ENCODE measurements at places on chromosomes 1 and 21. TPM values are rescaled to one million over a fixed set of nuclear protein-coding genes. Genes with fewer than 3 reads are reported as not detected.

The GUCA2A gene
- not detected for total RNA-seq

The SPRR1A gene
- total RNA-seq: not detected

The SLC9C2 gene
- not detected for total RNA-seq

The STIL gene
- 1.5 TPM for total RNA-seq

The TTLL10 gene
- total RNA-seq: not detected

The TCEA3 gene
- total RNA-seq: 50.4 TPM

The ITLN2 gene
- not detected for total RNA-seq

The LCE1B gene
- not detected for total RNA-seq

The ITLN1 gene
- total RNA-seq: not detected

The FCRL1 gene
- total RNA-seq: not detected

The NTMT2 gene
- not detected for total RNA-seq

The CYYR1 gene
- 7.0 TPM for total RNA-seq

The TPTE gene
- 0.22 TPM for total RNA-seq

The CLCA4 gene
- total RNA-seq: not detected

The GNG5 gene
- 116 TPM for total RNA-seq

The PM20D1 gene
- total RNA-seq: 0.50 TPM

The CYP4X1 gene
- total RNA-seq: 5.6 TPM

GRCh38 chr1:57621776-57622175 is 197.9 kb upstream of the DAB1 start:
- DNase-seq: no peak
- no peak overlapping the region for H3K27ac ChIP-seq
- peaks cover 8% of the 10 kb centered on the region for H3K4me1 ChIP-seq
- H3K4me3 ChIP-seq: no peak overlapping the region
- H3K36me3 ChIP-seq: no peaks in the 10 kb centered on the region

DNA sequence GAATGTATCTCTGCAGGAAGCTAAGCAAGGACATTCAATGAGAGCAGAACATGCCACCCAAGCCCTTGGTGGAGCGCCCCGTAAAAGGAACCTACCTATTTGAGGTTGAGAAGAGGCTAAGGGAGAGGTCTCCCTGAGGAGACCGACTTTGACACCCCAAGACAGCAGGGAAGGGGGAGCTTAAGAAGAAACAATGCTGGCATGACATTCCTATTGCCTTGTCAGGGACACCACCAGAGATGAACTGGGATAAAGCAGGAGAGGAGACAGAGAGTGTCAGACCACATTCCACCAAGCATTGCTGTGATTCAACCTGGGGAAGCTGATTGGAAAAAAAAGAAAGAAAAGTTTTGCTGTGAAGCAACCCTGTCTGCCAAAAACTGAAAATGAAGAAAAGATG is 13.3 kb upstream of the S100A2 start:
- H3K27ac ChIP-seq: no peak overlapping the region
- no peaks in the 10 kb centered on the region for H3K4me1 ChIP-seq
- DNase-seq: no peak
- no peaks in the 10 kb centered on the region for H3K36me3 ChIP-seq
- no peak overlapping the region for H3K4me3 ChIP-seq

DNA sequence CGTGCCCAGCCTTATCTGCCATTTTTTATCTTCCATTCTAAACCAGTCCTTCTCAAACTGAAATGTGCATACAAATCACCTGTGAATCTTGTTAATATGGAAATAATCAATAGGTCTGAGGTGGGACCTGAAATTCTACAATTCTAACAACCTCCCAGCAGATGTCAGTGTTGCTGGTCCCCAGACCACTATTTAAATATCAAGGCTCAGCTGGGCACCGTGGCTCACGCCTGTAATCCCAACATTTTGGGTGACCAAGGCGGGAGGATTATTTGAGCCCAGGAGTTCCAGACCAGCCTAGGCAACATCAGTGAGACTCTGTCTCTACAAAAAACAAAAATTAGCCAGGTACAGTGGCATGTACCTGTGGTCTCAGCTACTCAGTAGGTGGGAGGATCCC is 4.1 kb downstream of the UQCRHL start:
- H3K27me3 ChIP-seq: no peaks in the 10 kb centered on the region
- no peak overlapping the region for H3K27ac ChIP-seq
- peak; percentile 23 for DNase-seq
- no peaks in the 10 kb centered on the region for H3K36me3 ChIP-seq
- H3K4me1 ChIP-seq: peaks cover 25% of the 10 kb centered on the region

GRCh38 chr21:41752231-41752681 is 14.6 kb downstream of the RIPK4 start:
- peaks cover 17% of the 10 kb centered on the region for H3K36me3 ChIP-seq
- peak; percentile 27 for DNase-seq
- peaks cover 36% of the 10 kb centered on the region for H3K4me1 ChIP-seq
- H3K4me3 ChIP-seq: no peak overlapping the region

DNA sequence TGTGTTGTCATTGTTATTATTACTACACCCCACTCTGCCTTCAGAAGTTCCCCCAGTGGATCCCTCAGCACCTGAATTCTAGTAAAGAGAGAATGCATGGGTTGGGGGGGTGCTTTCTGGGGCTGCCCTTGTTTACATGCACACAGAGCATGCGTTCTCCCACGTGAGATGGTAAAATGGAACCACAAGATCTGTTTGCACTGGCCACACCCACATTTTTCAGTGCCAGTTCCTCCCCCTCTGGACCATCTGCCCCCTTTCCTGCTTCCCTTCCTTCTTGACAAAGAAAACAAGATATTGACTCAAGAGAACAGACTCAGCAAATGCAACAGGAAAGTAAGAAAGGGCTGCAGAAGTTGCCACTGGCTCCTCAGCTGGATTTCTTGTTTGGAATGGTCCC is 8.9 kb downstream of the SLC6A17 start:
- no peaks in the 10 kb centered on the region for H3K36me3 ChIP-seq
- H3K27ac ChIP-seq: no peak overlapping the region
- H3K4me3 ChIP-seq: no peak overlapping the region
- no peaks in the 10 kb centered on the region for H3K27me3 ChIP-seq
- DNase-seq: no peak

DNA sequence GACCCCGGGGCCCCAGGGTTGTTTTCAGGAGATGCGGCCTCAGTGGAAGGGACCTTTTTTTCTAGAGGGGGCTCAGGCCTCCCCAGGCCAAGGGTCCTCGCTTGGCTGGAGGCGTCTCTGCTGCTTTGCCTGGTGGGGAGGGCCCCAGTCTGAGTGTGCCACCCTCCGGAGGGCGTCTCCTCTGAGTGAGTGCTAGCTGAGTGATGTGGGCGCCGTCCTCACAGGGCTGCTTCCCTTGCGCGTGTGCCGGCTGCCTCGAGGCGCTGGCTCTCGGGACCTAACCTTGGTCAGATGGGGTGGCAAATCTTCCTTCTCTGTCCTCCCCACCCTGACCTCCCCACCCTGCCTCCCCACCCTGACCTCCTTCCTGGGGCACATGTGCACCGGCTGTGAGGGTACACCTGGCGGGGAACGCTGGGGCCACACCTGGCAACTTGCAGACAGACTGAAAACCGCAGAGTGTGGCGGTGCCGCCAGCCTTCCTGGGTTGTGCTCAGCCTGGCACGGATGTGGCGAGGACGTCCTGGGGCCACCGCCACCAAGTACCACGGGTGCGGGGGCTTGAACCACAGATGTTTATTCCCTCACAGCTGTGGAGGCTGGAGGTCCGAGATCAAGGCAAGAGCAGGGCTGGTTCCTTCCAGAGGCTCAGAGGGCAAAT is 93.0 kb upstream of the TTC34 start:
- H3K4me1 ChIP-seq: no peaks in the 10 kb centered on the region
- H3K27ac ChIP-seq: no peak overlapping the region
- DNase-seq: no peak
- no peaks in the 10 kb centered on the region for H3K27me3 ChIP-seq

- no peaks in the 10 kb centered on the region for H3K4me1 ChIP-seq
- H3K27ac ChIP-seq: no peak overlapping the region
- DNase-seq: no peak
- no peaks in the 10 kb centered on the region for H3K27me3 ChIP-seq
Measured at GRCh38 chr21:15414057-15414456, 315.7 kb upstream of the USP25 start.

DNA sequence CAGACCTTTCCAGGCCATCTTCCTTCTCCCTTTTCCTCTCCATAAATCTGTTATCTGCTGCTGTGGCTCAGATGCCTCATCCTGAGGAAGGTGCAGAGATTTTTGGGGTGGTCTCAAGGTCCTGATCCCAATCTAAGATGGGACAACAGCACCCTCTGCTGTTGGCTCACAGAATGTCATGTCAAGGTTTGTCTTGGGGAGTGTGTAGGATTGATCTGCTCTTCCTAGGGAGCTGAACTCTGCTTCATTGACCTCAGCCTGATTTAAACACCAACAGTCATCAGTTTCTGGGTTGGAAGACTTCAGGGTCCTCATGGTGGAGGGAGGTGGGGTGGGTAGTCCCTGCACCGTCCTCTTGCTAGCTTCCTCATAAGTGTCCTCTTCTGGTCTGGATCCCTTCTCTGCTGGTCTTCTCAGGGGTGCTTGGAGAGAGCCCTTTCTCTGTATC is 62.8 kb upstream of the LAX1 start:
- H3K4me3 ChIP-seq: no peak overlapping the region
- H3K4me1 ChIP-seq: no peaks in the 10 kb centered on the region
- DNase-seq: peak; percentile 62
- H3K36me3 ChIP-seq: peaks cover 32% of the 10 kb centered on the region

- H3K27me3 ChIP-seq: no peaks in the 10 kb centered on the region
- H3K4me3 ChIP-seq: peak overlapping the region; percentile 97
- DNase-seq: no peak
- peak overlapping the region; percentile 98 for H3K27ac ChIP-seq
Measured at GRCh38 chr1:156114919-156115513, 505 bp downstream of the LMNA start.

GRCh38 chr1:204818998-204819397 is 51.7 kb upstream of the NFASC start:
- H3K4me1 ChIP-seq: no peaks in the 10 kb centered on the region
- DNase-seq: no peak
- H3K36me3 ChIP-seq: no peaks in the 10 kb centered on the region

DNA sequence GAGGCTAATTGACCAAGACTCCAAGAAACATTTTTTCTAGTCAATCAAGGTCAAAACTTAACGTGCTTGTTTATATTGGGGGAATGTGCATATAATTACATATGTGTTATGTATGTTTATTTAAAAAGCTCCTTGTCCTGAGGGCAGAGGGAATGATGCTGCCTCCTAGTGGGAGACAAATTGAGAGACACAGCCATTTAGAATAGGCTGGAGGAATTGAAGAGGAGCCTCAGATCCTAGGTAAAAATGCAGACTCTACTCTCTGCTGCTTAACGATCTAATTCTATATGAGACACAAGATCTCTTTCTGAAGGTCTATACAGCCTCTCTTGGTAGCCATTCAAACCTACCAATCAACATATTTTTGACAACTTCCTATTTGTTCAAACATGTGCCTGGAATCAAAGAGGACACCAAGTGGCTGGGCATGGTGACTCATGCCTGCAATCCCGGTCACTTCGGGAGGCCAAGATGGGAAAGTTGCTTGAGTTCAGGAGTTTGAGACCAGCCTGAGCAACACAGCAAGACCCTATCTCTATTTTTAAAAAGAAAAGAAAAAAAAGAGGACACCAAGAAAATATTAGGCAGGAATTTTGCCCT is 136.6 kb upstream of the ZNF648 start:
- H3K27ac ChIP-seq: peak overlapping the region; percentile 80
- H3K27me3 ChIP-seq: no peaks in the 10 kb centered on the region
- no peak for DNase-seq
- no peak overlapping the region for H3K4me3 ChIP-seq
- peaks cover 66% of the 10 kb centered on the region for H3K4me1 ChIP-seq
- H3K36me3 ChIP-seq: no peaks in the 10 kb centered on the region

GRCh38 chr1:177934927-177935326 is 34.9 kb downstream of the SEC16B start:
- H3K27me3 ChIP-seq: no peaks in the 10 kb centered on the region
- no peak for DNase-seq
- no peak overlapping the region for H3K27ac ChIP-seq
- no peaks in the 10 kb centered on the region for H3K4me1 ChIP-seq
- no peak overlapping the region for H3K4me3 ChIP-seq

- no peaks in the 10 kb centered on the region for H3K4me1 ChIP-seq
- H3K36me3 ChIP-seq: no peaks in the 10 kb centered on the region
- H3K4me3 ChIP-seq: no peak overlapping the region
- peaks cover 75% of the 10 kb centered on the region for H3K27me3 ChIP-seq
- no peak overlapping the region for H3K27ac ChIP-seq
- DNase-seq: no peak
Measured at GRCh38 chr1:118998171-118998570, 10.0 kb upstream of the TBX15 start.

- H3K27ac ChIP-seq: no peak overlapping the region
- no peaks in the 10 kb centered on the region for H3K27me3 ChIP-seq
- DNase-seq: peak; percentile 76
- H3K4me1 ChIP-seq: peaks cover 4% of the 10 kb centered on the region
- H3K4me3 ChIP-seq: no peak overlapping the region
Measured at GRCh38 chr1:22641906-22642636, 1.4 kb upstream of the C1QC start.

DNA sequence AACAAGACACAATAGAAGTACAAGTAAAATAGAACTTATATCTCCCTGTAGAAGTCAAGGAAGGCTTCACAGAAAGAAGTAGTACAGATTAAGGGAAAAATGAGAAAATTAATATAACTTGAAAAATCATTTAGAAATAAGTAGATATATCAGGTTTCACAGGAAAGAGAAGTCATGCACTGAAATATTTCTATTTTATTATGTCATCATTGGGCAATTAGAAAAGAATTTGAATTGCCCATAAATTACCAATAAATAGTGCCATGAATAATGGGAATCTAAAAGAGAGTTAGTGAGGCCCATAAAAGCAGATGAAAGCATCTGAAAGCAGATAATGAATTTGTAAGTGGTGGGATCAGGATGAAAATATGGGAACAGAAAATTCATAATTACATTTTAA is 1597.8 kb downstream of the PLA2G4A start:
- H3K36me3 ChIP-seq: no peaks in the 10 kb centered on the region
- H3K4me1 ChIP-seq: no peaks in the 10 kb centered on the region
- no peak overlapping the region for H3K4me3 ChIP-seq
- H3K27me3 ChIP-seq: no peaks in the 10 kb centered on the region
- no peak overlapping the region for H3K27ac ChIP-seq

DNA sequence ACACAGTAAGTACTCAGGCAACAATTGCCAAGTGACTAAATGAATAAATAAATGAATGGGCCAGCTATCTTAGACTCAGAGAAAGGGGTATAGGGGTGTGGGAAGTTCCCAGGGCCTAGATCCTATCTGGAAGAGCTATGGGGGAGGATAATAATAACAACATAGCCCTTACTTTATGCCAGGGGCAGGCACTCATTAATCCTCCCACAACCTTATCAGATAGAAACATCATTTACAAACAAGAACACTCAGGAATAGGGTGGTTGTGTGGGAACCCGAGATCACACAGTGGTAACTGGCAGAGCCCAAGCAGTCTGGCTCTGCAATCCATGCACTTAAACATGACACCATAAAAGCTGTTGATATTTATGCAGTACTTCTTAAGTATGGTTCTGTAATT is 128.2 kb upstream of the SPATA6 start:
- no peaks in the 10 kb centered on the region for H3K36me3 ChIP-seq
- no peak for DNase-seq
- H3K27me3 ChIP-seq: no peaks in the 10 kb centered on the region
- no peak overlapping the region for H3K27ac ChIP-seq
- peaks cover 9% of the 10 kb centered on the region for H3K4me1 ChIP-seq

All from thyroid gland (tissue), 4 donors.